Stimulated activated CD8-positive, alpha-beta memory T cell treated with anti-CD3 and anti-CD28 coated beads, Interleukin-12 subunit alpha, Interleukin-12 subunit beta, amount 100 ng/mL, for 1 hour (primary cell): ENCODE measurements at places on chromosomes 4 and X.

DNA sequence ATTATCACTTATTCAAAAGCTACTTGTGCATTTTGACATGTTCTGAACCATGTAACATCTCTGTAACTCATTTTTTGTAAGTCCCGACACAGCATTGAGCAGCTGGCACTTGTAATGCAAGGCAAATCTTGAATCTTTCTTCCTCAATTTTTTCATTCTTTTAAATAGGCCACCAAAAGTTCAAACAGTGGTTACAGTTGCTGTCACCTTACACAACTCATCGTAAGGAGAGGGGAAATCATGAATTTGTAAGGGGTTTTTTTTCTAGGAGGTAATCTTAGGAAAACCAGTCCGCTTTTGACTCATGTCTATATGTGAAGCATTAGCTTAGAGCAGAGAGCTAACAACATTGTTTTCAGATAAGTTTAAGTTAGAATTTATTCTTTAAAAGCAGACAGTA, 124.5 kb downstream of the PDLIM5 start:
- DNase-seq = no peak

- DNase-seq = no peak
Measured at GRCh38 chr4:70914631-70915030, 12.5 kb downstream of the MOB1B start.

DNA sequence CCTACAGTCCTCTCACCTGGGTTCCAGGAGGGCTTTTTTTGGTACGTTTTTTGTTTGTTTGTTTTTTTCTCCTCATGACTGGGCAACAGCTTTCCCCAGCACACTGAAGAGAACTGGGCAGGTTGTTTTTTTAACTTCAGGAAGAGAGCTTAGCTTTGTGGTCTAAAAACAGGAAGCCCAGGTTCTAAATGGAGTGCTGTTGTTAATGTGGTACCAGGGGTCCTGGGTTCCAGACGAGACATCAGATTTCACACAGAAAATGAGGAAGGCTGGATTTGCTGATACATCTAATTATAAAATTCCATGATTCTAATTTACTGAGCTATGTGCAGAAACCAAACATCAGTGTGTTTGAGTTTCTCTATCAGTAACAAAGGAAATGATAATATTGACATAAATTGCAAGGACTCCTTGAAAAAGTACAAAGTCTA, 4.2 kb downstream of the MYOZ2 start:
- no peak for DNase-seq

DNA sequence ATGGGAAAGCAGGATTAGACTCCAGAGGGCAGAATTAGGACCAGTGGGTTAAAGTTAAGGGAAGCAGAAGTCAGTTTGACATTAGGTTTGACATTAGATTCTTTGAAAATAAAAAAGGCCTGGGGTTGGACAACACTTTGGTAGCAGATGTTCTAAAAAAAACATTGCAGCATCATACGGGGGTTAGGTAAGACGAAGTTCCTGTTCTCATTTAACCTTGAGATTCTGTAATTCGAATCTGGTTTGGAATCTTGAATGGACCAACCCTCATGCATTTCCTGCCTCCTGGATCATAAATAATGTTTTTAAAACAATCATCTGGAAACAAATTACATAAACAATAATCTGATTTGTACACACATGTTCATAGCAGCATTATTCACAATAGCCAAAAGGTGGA, 181.0 kb downstream of the SHROOM3 start:
- DNase-seq = no peak

DNA sequence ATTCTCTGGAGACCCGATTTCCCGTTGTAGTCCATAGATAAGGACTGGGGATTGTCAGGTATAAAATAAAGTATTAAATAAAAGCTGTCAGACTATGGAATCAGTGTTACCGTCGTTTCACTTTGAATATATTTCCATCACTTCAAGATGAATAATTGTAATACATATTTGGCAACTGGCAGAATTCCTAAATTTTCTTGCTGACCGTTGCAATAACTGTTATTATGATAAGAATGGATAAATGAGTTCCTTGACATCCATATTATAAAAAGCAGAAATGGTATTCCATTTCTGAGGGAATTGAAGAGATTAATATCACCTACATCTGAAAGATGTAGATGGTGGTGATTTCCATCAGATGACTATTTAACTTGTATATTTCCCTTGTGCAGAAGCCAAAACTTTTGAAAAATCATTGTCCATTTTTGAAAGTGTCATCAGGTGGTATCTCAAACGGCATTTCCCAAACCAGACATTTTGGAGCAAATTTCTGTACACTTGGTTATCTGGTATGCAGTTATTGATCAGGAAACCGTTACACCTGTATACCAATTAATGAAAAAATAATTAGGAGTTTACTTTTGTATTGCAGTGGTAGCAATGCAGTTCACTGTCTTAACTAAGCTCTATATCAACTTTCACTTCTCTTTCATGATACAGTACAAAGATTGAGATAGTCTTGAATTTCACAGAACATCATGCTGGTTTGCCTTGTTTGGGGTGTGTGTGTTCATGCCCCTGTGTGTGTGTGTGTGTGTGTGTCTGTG, 878.5 kb downstream of the PCDH18 start:
- no peak for DNase-seq

DNA sequence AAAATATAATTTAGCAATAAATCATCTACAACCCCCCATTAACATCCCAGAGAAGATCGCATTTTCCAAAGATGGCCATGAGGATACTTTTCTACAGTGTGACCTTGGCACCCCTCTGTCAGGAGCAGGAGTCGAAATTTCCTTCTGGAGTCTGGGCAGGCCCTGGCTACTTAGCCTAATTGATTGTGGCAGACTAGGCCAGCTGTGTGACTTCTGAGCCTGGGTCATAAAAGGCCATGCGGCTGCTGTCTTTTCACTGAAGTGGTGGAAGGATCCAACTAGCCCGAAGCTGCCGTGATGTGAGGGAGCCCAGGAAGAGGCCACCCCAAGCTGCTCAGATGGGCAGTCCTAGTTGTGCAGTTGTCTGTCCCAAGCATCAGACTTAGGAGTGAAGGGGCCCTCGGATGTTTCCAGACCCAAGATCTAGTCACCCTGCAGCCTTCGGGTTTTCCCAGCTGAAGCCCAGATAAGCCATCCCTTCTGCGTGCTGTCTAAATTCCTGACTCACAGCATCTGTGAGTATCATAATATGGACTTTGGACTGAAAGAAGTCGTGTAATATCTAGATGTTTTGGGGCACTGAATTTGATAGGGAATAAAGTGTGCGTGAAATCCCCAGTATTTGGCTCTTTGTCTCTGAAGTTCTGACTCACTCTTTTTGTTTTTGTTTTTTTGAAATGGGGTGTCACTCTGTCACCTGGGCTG, 21.0 kb downstream of the PDK3 start:
- DNase-seq = no peak

GRCh38 chr4:120481756-120482155, 415.1 kb upstream of the MAD2L1 start:
- no peak for DNase-seq

- DNase-seq = no peak
Measured at GRCh38 chrX:136347706-136348105, 46.9 kb downstream of the ADGRG4 start.

GRCh38 chr4:84631573-84631972, 48.6 kb downstream of the CDS1 start:
- no peak for DNase-seq

GRCh38 chr4:84792366-84793301, 173.9 kb downstream of the WDFY3 start:
- DNase-seq = no peak

DNA sequence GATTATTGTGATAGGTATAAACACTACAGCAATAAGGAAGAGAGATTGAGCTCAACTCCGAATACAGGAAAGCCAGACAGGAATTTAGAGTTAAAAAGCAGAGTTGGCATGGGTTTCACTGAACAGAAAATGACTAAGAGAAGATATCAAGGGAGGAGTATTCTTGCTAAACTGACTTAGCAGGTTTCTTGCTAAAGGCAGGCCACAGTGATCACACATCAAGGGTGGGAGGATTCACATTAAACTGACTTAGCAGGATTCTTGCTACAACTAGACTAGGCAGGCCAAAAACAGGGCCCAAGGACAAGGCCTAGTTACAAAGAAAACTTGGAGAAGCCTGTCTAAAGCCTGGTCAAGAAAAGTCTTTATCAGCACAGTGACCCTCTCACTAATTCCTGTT, 195.1 kb downstream of the MAGEB5 start:
- DNase-seq = no peak

DNA sequence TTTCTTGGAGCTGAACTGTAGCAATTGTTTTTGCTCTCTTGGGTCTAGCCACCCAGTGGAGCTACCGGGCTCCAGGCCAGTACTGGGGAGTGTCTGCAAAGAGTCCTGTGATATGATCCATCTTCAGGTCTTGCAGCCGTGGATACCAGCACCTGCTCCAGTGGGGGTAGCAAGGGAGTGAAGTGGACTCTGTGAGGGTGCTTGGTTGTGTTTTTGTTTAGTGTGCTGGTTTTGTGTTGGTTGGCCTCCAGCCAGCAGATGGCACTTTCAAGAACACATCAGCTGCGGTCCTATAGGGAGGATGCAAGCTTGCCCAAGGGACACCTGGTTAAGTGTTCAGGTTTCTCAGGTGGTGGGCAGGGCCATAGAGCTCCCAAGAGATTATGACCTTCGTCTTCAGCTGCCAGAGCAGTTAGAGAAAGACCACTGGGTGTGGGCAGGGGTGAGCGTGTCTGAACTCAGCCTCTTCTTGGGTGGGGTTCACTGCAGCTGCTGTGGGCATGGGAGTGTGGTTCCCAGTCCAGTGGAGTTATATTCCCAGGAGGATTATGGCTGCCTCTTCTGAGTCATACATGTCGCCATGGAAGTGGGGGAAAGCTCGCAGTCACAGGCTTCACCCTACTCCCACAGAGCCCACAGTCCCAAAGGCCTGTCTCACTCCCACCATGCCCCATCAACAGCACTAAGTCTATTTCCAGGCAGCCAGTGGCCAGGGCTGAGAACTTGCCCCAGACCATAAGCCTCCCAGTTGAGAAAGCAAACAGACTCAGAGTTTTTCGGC, 811.6 kb downstream of the GLUD2 start:
- no peak for DNase-seq

DNA sequence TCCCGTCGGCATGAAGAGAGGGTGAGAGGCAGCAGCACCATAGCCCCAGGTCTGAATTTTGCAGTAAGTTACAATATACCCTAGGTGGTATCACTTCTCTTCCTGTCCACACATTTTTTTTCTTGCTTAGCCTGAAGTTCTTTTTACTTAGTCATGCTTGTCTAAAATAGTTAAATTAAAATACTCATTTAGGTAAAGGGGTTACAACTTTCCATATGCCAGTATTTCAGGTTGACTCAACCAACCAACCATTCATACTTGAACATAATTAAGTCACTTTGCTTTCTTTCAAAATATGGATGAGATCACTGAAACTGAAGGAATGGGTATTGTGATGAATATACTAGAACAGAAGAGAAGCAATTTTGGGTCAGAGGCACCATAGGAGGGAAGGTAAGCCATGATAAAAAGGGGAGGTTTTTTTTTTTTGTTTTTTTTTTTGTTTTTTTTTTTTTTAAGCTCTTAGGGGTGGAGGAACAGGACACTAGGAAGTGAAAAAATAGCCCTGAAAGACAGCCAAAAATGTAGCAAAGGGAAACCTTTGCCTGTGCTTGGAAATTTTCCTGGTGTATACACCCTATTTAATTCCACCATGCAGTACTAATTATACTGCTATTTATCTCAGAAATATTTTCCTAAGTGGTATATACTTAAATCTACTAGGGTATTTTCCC, 41.8 kb downstream of the RPS6KA3 start:
- DNase-seq = no peak

DNA sequence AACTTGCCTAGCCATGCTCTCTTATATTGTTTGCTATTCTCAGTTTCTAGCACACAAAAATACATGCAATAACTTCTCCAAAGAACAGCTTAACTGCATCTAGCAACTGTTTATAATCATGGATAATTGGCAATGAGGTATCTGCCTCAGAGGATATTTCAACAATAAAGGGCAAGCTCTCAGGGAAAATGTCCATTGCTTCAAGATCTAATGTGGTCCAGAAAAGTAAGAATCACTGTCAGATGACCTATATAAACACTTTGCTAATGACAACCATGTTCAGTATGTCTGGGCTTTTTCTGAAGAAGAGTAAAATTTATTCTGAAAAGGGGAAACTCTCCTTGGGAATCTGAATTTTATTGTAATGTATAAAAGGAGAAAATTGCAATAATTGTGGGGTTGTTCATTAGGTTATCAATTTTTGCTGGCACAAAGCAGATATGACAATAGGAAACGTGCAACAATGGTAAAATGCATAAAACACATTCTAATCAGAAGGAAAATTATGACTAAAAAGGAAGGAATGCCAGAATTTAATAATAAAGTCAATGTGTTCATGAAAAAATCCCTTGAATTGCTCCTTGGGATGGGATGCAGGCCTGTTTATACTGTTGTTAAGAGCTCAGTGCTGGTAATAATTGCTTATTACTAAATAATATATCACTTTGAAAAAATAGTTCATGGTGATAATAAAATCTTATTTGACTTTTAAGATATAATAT, 90.3 kb downstream of the ANTXR2 start:
- DNase-seq = no peak

DNA sequence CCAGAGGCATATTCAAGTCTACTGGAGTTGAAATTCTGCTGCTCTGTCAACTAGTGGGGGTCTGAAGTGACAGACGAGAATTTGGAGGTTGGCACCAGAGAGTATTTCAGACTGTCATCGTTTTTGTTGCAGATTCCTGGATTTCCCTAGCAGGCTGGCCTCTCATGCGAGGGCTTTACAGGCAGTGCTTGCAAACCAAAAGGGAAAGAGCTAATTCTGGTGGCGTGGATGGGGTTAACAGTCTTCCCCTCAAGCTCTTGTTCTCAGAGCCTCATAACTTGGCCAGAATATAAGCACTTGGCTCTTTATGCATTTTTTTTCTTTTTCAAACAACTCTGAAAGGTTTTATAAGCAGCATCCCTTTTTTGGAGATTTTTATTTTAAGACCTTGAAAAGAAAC, at the start of gene SPARCL1:
Gene SPARCL1 (minus strand): TSS at position 190 of the 400 bp plus-strand sequence. CDS start 29,802 bp downstream, outside the sequence.
- DNase-seq = no peak

DNA sequence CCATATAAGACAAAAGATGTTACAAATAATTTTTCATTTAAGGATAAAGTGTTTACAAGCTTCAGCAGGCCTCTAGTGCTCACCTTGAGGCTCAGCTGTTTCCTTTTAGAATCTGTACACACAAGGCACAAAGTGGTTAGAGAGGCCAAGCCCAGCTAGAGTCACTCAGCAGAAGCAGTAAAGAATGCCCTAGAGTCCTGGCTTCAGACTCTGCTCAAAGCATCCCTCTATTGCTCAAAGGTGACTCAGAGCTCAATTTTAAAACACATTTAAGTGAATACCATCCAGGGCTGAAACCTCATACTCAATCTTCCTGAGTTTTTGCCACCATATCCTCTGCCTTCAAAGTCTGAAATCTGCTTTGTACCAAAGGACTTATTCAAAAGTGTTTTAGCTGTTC, 22.6 kb upstream of the PHF8 start:
- no peak for DNase-seq

GRCh38 chr4:38980903-38981676, 51.1 kb downstream of the TMEM156 start:
- DNase-seq = no peak

GRCh38 chr4:39320381-39321115, 45.6 kb downstream of the RFC1 start:
- no peak for DNase-seq

GRCh38 chr4:159422626-159423025, 319.7 kb downstream of the RAPGEF2 start:
- no peak for DNase-seq
